Peyer's patch (tissue), 4 donors: ENCODE measurements at places on chromosomes 2 and 18. TPM values are rescaled to one million over a fixed set of nuclear protein-coding genes. Genes with fewer than 3 reads are reported as not detected.
A peak's percentile ranks its signal among the peaks of the same experiment; 100 is the strongest.

- no peak overlapping the region for H3K4me3 ChIP-seq
- H3K27me3 ChIP-seq = no peaks in the 10 kb centered on the region
- no peak overlapping the region for H3K27ac ChIP-seq
- DNase-seq = no peak
Observed at GRCh38 chr2:64331849-64332699, 121.9 kb upstream of the LGALSL start.

UBE2F gene
- 21.5 TPM for total RNA-seq

- no peak for DNase-seq
- H3K27me3 ChIP-seq = no peaks in the 10 kb centered on the region
- H3K4me1 ChIP-seq = no peaks in the 10 kb centered on the region
- H3K4me3 ChIP-seq = no peak overlapping the region
- no peaks in the 10 kb centered on the region for H3K36me3 ChIP-seq
Observed at GRCh38 chr2:216838151-216838550, 21.7 kb downstream of the TNP1 start.

LAMA3 gene
- total RNA-seq = 69.9 TPM

GRCh38 chr2:127146820-127147502, 40.0 kb upstream of the BIN1 start:
- no peak for DNase-seq
- H3K36me3 ChIP-seq = no peaks in the 10 kb centered on the region
- H3K4me1 ChIP-seq = no peaks in the 10 kb centered on the region
- no peaks in the 10 kb centered on the region for H3K27me3 ChIP-seq

EFEMP1 gene
- total RNA-seq = 44.4 TPM

AKAIN1 gene
- total RNA-seq = not detected

- H3K4me3 ChIP-seq = no peak overlapping the region
- H3K27ac ChIP-seq = peak overlapping the region; percentile 22
- H3K27me3 ChIP-seq = no peaks in the 10 kb centered on the region
- H3K4me1 ChIP-seq = no peaks in the 10 kb centered on the region
Observed at GRCh38 chr2:21423854-21424253, 300.1 kb downstream of the TDRD15 start.

C1QL2 gene
- not detected for total RNA-seq

IWS1 gene
- total RNA-seq = 57.9 TPM

- H3K4me3 ChIP-seq = no peak overlapping the region
- DNase-seq = no peak
- peaks cover 27% of the 10 kb centered on the region for H3K4me1 ChIP-seq
- peaks cover 6% of the 10 kb centered on the region for H3K27me3 ChIP-seq
Observed at GRCh38 chr18:8707556-8708300, 2.4 kb downstream of the MTCL1 start.

- peaks cover 32% of the 10 kb centered on the region for H3K4me1 ChIP-seq
- peak overlapping the region; percentile 67 for H3K27ac ChIP-seq
- DNase-seq = no peak
- H3K36me3 ChIP-seq = no peaks in the 10 kb centered on the region
- H3K27me3 ChIP-seq = no peaks in the 10 kb centered on the region
- H3K4me3 ChIP-seq = no peak overlapping the region
Observed at GRCh38 chr2:54531558-54531957, 75.4 kb downstream of the SPTBN1 start.

TCF23 gene
- total RNA-seq = not detected

DNA sequence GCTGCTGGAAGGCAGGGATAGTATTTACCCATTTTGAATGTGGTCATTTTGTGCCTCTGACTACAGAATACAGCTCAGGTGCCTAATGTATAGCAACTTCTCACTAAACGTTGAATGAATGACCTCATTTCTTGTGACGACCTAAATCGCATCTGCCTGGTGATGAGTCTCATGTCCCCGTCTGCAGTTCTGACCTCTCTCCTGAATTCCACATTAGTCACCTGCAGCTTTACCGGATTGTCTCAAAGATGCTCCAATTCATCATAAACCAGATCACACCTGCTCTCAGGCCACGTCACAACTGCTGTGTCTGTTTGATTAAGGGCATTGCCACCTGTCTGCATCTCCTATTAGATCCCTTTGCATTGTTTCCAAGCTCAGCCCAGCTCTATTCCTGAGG, 133.6 kb upstream of the MYT1L start:
- DNase-seq = no peak
- no peaks in the 10 kb centered on the region for H3K27me3 ChIP-seq
- H3K4me3 ChIP-seq = no peak overlapping the region
- no peaks in the 10 kb centered on the region for H3K4me1 ChIP-seq
